NCI-H748 treated with DMSO at 0.1 percent for 48 hours (cell line): ENCODE measurements at places on chromosomes 16 and 17.

DNA sequence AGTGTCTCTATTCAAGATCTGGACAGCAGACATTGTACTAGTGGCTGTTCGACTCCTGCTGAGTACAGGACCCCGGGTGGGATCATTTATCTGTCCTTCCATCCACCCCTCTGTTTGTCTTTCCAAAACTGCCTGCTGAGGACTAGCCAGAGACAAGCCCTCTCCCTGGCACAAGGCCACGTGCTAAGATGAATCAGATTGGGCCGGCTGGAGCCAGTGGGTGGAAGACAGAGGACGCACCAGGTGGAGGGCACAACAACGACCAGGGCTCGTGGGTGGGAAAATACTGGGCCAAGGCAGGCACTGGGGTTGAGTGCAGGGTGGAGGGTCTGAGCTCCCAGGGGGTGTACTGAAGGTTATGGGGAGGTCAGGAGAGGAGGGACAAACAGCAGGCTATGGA lies 1.4 kb upstream of the CA7 start:
- DNase-seq: no peak

- DNase-seq: no peak
Observed at GRCh38 chr16:27318392-27319256, 4.8 kb downstream of the IL4R start.

- DNase-seq: no peak
Observed at GRCh38 chr16:77558786-77559185, 124.0 kb upstream of the ADAMTS18 start.

- DNase-seq: peak; percentile 40
Observed at GRCh38 chr16:29898804-29899515, 390 bp downstream of the SEZ6L2 start.

- no peak for DNase-seq
Observed at GRCh38 chr17:31472137-31472536, 80.7 kb downstream of the RAB11FIP4 start.
